Activated CD4-positive, CD25-positive, alpha-beta regulatory T cell treated with anti-CD3 and anti-CD28 coated beads, Interleukin-2, amount 50 U/mL, for 16 hours (primary cell): ENCODE measurements at places on chromosomes 4 and X.

- no peak for DNase-seq
These were observed 177.1 kb downstream of the BMPR1B start for GRCh38 chr4:94934864-94935263.

GRCh38 chr4:16503421-16504100, 277.3 kb upstream of the TAPT1 start:
- DNase-seq: no peak

GRCh38 chr4:82373486-82373815, 340 bp downstream of the HNRNPD start:
- no peak for DNase-seq

DNA sequence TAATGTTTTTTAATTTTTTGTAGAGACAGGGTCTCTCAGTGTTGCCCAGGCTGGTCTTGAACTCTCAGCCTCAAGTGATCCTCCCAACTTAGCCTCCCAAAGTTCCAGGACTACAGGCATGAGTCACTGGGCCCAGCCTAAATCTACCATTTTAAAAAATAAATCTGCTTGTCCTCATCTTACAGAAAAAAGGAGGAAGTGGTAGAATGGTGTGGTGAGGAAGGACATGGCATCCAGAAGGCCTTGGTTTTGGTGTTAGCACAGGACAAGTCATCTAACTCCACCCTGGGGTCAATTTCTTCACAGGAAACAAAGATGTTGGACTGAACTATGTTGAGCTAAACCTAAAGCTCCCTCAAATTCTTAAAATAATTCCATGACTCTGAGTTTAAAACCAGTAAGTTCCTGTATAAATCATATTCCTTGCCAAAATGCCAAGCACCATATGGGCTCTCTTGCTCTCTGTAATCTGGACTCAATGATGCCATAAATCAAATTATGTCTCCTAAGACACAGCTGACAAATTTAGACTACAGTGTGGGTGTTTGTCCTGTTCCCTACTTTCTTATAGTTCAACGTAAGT, 253.9 kb upstream of the NOCT start:
- DNase-seq: no peak

DNA sequence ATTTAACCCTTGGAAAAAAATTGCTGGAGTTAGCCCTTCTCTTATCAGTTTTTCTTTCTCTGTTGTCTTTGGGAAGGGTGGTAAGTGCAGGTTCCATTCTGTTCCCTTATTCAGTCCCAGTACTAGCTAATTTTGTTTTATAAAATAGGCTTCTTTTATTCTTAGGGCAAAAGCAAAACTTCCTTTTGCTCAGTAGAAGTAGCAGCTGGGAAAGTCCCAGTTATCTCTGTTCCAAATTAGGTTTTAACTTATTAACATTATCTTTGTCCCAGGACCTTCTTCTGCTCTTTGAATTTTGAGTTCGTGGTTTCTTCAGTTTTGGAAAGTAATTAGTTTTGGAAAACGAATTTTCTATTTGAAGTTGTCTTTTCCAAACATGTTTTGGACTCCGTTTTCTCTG, 61.1 kb downstream of the BANK1 start:
- DNase-seq: no peak

DNA sequence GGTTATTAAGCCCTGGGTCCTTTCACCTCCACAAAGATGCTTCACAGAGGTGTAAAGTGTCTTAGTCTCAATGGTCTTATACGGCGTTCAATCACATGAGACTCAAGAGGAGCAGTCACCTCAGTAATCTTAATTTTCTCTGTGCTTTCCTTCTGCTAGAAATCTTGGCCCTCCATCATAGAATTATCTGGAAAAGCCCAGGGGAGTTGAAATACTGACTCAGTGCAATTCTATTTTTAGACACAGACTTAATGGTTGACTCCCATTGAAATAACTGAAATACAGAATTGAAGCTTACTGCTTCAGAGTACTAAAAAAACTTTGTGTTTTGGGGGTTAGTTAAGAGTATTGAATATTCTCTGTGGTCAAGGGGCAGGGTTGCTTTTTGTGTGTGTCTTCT, 94.5 kb upstream of the IL15 start:
- DNase-seq: no peak

DNA sequence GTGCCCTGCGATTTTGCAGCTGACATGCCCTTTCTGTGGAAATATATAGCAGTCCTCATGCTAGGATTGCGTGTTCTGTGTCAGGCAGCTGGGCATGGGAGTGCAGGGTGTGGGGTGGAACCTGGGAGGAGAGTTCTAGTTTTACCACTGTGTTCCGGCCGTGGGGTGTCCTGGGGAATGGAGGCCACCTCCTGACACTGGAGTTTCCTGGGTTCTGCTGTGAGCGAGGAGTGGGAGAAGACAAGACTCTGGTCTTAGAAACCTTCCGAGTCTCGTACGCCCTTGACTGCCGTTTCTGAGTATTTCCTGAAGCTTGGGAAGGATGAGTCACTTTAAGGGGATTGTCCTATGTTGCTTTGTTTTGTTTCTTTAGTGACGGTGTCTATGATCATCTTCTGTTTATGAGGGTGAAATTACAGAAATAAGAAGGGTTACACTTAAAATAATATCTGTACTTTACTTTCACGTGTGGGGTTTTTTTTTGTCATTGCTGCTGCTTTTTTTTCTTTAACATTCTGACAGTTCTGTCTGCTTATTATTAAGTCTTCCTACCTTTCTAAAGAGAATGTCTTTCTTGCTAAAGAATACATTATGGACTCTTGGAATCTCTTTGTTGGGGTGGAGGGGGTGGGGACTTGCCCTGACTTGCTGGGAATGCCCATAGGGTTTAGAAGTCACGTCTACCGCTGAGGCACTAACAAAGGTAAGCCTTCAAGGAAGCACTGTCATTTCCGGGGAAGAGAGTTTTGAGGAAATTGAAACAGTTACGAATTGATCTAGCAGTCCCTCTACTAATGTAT, 19.1 kb downstream of the CD99 start:
- no peak for DNase-seq

GRCh38 chr4:22482250-22483127, 33.4 kb downstream of the ADGRA3 start:
- DNase-seq: no peak
